ENCODE measurements at places on chromosomes 1 and 21. TPM values are rescaled to one million over a fixed set of nuclear protein-coding genes. Genes with fewer than 3 reads are reported as not detected.
A peak's percentile ranks its signal among the peaks of the same experiment; 100 is the strongest.

DNA sequence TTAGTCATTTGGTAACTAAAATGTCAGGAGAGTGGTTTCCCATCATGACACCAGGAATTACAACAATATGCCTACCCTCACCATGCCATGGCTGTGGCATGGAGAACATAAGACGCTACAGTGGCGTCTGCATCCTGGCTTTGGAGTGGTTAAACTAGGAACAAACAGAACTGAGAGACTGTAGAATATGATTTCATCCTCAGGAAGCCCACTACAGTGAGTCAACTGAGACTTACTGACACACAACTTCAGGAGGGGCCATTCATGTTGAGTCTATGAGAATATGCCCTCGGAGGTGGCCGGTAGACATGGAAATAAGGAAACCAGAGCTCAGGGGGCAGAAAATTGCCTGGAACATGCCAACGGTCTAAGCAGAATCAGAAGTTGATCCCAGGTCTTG lies 5.9 kb upstream of the BACE2 start:
- H3K27ac ChIP-seq = no peak overlapping the region
- H3K4me1 ChIP-seq = no peaks in the 10 kb centered on the region
- H3K36me3 ChIP-seq = no peaks in the 10 kb centered on the region
- no peak overlapping the region for H3K4me3 ChIP-seq
- no peak for DNase-seq

- H3K36me3 ChIP-seq = no peaks in the 10 kb centered on the region
- peaks cover 5% of the 10 kb centered on the region for H3K27me3 ChIP-seq
- DNase-seq = no peak
- H3K4me1 ChIP-seq = peaks cover 10% of the 10 kb centered on the region
- H3K4me3 ChIP-seq = no peak overlapping the region
- H3K27ac ChIP-seq = no peak overlapping the region
These were observed 13.7 kb upstream of the EPHA10 start for GRCh38 chr1:37778654-37779053.

- H3K36me3 ChIP-seq = no peaks in the 10 kb centered on the region
- H3K27ac ChIP-seq = no peak overlapping the region
- H3K27me3 ChIP-seq = peaks cover 37% of the 10 kb centered on the region
- H3K4me1 ChIP-seq = peaks cover 14% of the 10 kb centered on the region
- no peak overlapping the region for H3K4me3 ChIP-seq
These were observed 1.1 kb upstream of the BSND start for GRCh38 chr1:54997711-54997986.

DNA sequence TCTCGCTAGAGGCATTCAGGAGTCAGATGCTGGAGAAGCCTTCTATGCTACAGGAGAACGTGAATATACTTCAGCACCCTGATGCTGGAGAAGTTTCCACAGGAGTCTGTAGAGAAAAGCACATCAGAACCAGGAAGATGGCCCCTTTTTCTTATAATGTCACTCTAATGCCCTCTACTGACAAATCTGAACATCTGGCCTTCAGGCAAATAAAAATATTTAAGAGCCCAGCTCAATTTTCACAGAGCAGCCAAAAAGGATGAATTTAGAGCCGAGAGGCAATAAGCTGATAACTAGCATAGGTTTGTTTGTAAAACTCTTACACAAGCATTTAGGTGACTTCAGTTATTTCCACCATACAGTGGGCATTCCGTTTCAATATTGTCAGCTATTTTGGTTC lies 3.8 kb upstream of the RRP15 start:
- H3K36me3 ChIP-seq = peaks cover 5% of the 10 kb centered on the region
- H3K27me3 ChIP-seq = peaks cover 16% of the 10 kb centered on the region
- no peak overlapping the region for H3K27ac ChIP-seq
- peaks cover 16% of the 10 kb centered on the region for H3K4me1 ChIP-seq

DNA sequence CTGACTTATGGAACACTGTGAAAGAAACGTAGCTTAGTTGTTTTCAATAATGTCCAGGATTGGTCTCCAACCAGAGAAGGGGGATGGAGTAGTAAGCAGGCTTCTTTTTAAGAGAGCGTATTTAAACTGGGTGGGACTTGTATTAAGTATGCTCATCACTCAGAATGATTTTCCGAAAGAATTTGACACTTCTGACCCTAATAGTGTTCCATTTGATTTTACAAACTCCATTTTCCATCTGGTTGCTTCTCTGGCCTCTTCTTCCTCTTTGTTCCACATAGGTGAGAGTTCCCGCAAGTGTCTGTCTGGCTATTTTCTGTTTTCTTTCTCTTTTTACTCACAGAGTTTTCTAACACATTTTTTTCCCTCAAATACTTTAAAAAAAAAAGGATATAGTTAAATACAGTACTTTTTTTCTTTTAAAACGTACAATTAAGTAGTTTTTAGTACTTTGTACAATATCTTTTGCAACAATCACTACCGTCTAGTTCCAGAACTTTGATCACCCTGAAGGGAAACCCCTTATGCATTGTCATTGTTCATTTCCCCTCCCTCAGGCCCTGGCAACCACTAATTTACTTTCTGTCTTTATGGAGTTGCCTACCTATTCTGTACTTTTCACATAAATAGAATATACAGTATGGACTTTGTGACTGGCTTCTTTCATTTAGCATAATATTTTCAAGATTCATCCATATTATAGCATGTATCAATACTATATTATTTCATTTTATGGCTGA lies 67.0 kb downstream of the RASAL2 start:
- no peak for DNase-seq
- H3K4me3 ChIP-seq = no peak overlapping the region
- no peaks in the 10 kb centered on the region for H3K36me3 ChIP-seq
- H3K4me1 ChIP-seq = no peaks in the 10 kb centered on the region
- no peak overlapping the region for H3K27ac ChIP-seq

GRCh38 chr1:233261206-233261605 lies 34.3 kb downstream of the PCNX2 start:
- H3K4me3 ChIP-seq = no peak overlapping the region
- no peak for DNase-seq
- H3K27me3 ChIP-seq = no peaks in the 10 kb centered on the region
- peak overlapping the region; percentile 56 for H3K27ac ChIP-seq
- H3K4me1 ChIP-seq = peaks cover 9% of the 10 kb centered on the region

- no peak for DNase-seq
- H3K36me3 ChIP-seq = no peaks in the 10 kb centered on the region
- no peak overlapping the region for H3K27ac ChIP-seq
- no peaks in the 10 kb centered on the region for H3K4me1 ChIP-seq
These were observed 108.2 kb upstream of the TMPRSS2 start for GRCh38 chr21:41616031-41616591.

GRCh38 chr1:167671727-167672511 lies 41.9 kb downstream of the RCSD1 start:
- H3K4me1 ChIP-seq = peaks cover 64% of the 10 kb centered on the region
- H3K4me3 ChIP-seq = no peak overlapping the region
- DNase-seq = no peak
- H3K27me3 ChIP-seq = no peaks in the 10 kb centered on the region
- H3K27ac ChIP-seq = peak overlapping the region; percentile 7
- H3K36me3 ChIP-seq = peaks cover 38% of the 10 kb centered on the region

DNA sequence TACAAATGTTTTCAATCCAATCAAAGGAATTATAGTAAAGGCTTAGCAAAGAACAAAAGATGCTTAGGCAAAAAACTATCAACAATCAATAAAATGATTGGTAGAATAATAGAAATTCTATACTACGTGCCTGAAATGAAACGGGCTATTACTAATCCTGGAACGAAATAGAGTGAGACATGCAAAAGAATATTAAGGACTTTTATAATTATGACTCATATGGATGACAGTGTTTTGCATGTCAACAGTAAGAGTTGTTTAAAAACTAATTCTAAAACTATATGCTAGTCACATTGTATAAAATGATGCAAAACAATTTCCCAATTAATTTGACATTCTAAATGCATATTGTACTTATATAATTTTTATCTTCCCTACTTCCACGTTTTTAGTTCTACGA lies 35.6 kb downstream of the LRRIQ3 start:
- no peak for DNase-seq
- H3K36me3 ChIP-seq = no peaks in the 10 kb centered on the region
- H3K4me1 ChIP-seq = no peaks in the 10 kb centered on the region

DNA sequence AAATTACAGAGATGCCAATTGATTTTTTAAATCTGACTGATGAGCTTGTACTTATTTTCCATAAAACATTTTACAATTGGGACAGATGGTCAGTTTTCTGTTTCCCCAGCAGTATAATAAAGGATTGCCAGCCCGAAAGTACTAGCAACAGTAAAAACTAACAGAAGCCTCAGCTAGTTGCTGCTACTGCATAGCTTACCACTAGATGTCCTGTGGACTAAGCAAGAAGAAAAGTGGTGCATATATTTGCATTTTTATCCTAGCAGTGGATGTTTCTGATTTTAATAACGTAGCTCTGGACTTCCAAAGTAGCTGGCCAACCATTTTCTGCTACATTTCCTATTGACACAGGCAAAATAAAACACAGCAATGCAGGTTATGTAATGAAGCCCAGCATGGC lies 241.5 kb downstream of the BARHL2 start:
- DNase-seq = no peak
- H3K36me3 ChIP-seq = no peaks in the 10 kb centered on the region
- no peak overlapping the region for H3K27ac ChIP-seq
- no peak overlapping the region for H3K4me3 ChIP-seq
- no peaks in the 10 kb centered on the region for H3K4me1 ChIP-seq
- H3K27me3 ChIP-seq = peaks cover 2% of the 10 kb centered on the region

- H3K36me3 ChIP-seq = no peaks in the 10 kb centered on the region
- peaks cover 13% of the 10 kb centered on the region for H3K27me3 ChIP-seq
- H3K4me1 ChIP-seq = peaks cover 36% of the 10 kb centered on the region
- no peak overlapping the region for H3K27ac ChIP-seq
- no peak for DNase-seq
- H3K4me3 ChIP-seq = no peak overlapping the region
These were observed 63.7 kb downstream of the PTGS2 start for GRCh38 chr1:186616511-186616910.

DNA sequence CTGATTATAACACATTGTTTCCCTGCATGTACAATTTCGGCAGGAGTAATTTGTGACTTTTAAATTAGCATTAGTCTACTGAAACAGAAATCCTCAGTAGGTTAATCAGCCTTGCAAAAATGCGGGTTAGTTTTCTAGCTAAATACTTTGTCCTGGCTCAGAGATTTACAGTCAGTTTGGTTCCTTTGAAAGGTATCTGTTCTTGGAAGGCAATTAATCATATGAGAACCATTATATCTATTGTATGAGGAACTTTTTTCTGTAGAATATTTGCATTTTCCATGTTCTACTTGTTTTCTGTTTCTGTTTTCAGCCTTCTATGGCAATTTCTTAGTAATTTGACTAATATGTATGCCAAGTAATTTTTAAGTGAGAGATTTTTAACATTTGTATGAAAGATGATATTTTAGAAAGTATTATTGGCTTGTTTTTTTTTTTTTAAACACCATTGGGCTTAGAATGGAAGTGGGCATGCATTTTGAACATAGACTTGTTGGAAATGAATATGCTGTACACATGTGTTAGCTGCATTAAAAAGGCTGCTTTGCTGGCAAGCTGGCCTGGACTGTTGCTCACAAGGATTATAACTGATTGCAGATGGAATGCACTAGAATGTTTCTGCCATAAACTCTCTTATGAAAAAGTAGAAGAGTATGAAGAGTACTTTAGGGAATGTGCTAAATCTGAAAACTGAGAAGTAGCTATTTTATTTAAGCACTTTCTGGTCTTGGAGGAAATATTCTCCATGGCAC lies 26.2 kb downstream of the KIF1B start:
- H3K36me3 ChIP-seq = no peaks in the 10 kb centered on the region
- no peak overlapping the region for H3K4me3 ChIP-seq

DNA sequence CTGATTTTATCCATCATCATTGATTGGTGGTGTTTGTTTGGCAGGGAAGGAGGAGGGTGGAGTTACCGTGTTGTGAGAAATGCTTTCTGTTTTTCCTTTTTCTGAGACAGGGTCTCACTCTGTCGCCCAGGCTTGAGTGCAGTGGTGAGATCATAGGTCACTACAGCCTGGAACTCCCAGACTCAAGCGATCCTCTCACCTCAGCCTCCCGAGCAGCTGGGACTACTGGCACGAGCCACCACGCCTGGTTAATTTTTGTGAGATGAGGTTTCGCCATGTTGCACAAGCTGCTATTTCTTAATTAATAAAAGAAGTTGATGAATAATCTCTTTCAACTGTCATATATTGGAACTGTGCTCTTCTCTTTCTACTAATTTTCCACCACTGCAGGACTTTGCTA lies 44.3 kb downstream of the HUNK start:
- no peak overlapping the region for H3K4me3 ChIP-seq
- H3K27me3 ChIP-seq = peaks cover 2% of the 10 kb centered on the region
- H3K4me1 ChIP-seq = no peaks in the 10 kb centered on the region
- DNase-seq = no peak
- H3K27ac ChIP-seq = no peak overlapping the region
- no peaks in the 10 kb centered on the region for H3K36me3 ChIP-seq

GRCh38 chr1:48830715-48831114 lies 54.0 kb upstream of the BEND5 start:
- no peaks in the 10 kb centered on the region for H3K36me3 ChIP-seq
- DNase-seq = no peak
- no peaks in the 10 kb centered on the region for H3K4me1 ChIP-seq
- no peak overlapping the region for H3K27ac ChIP-seq
- peaks cover 15% of the 10 kb centered on the region for H3K27me3 ChIP-seq

DNA sequence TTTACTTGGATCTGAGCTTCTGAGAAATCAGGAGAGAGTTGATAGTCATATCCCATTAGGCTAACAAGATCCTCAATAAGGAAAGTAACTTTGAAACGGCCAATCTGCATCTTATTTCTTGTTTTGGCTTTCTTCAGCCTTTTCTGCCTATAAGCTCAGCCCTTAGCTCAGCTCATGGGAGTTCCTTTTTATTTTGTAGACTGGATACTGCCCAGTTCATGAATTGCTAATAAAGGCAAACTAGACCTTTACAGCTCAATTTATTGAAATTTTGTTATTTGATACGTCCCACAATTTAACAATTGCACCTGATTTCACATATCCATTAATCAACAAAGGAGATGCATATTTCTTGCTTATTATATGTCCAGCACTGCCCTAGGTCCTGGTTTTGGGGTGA lies 22.7 kb downstream of the NENF start:
- no peak overlapping the region for H3K4me3 ChIP-seq
- H3K27ac ChIP-seq = no peak overlapping the region
- H3K4me1 ChIP-seq = peaks cover 7% of the 10 kb centered on the region
- H3K27me3 ChIP-seq = no peaks in the 10 kb centered on the region

- peaks cover 26% of the 10 kb centered on the region for H3K4me1 ChIP-seq
- peaks cover 32% of the 10 kb centered on the region for H3K36me3 ChIP-seq
- H3K4me3 ChIP-seq = no peak overlapping the region
- no peaks in the 10 kb centered on the region for H3K27me3 ChIP-seq
- DNase-seq = no peak
These were observed 8.5 kb downstream of the PYCR2 start for GRCh38 chr1:225915538-225915991.

The SPRR4 gene
- total RNA-seq = not detected

The OR6N1 gene
- total RNA-seq = not detected

The F3 gene
- total RNA-seq = not detected

The PLEKHA6 gene
- 0.86 TPM for total RNA-seq

The MCOLN2 gene
- total RNA-seq = 43.5 TPM

The TRIM17 gene
- total RNA-seq = 1.2 TPM

The BRDT gene
- not detected for total RNA-seq
